T-helper 17 cell (primary cell): ENCODE measurements at places on chromosomes 7 and 10. TPM values are rescaled to one million over a fixed set of nuclear protein-coding genes. Genes with fewer than 3 reads are reported as not detected.

DNA sequence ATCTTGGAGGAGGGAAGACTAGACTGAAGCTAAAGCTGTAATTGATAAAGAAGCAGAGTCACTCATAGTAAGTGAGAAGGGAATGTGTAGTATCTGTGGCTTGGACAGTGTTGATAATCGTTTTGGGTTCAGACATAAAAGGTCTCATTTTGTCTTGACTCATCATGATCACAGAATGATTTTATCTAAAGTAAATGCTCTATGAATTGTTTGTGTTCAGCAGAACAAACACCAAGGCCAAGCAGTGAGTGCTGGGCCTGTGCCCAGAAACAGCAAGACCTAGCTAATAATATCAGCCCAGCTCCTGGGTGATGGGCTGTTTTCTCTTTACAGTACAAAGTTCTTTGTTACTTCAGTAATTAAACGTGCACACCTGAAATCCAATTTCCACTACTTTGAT is 26.7 kb upstream of the CD36 start:
- DNase-seq, result no peak

DNA sequence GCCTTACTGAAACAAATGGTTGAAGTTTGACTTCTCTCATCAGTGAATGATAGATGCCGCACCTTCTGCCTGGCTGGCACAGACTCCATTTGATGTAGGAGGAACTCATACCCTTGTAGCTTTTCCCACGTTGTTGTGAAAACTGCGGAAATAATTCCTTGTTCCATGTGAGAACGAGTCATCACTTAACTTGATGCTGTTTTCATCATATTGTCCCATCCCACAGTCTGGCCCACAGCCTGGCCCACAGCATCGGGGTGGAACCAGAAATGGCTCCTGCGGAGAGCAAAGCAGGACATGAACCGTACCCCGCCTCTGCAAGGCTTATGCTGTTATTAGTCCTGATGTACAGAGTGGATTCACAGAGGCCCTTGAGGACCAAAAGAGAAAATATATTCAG is 587.0 kb downstream of the SDK1 start:
- no peak for DNase-seq

GRCh38 chr10:118027397-118027796 is 19.3 kb downstream of the RAB11FIP2 start:
- no peak for DNase-seq

GRCh38 chr10:84333864-84334451 is 5.6 kb downstream of the CCSER2 start:
- DNase-seq, result peak; percentile 23

GRCh38 chr7:155282671-155283070 is 15.0 kb upstream of the INSIG1 start:
- no peak for DNase-seq

GRCh38 chr7:28200598-28200997 is 20.0 kb upstream of the JAZF1 start:
- DNase-seq, result no peak

DNA sequence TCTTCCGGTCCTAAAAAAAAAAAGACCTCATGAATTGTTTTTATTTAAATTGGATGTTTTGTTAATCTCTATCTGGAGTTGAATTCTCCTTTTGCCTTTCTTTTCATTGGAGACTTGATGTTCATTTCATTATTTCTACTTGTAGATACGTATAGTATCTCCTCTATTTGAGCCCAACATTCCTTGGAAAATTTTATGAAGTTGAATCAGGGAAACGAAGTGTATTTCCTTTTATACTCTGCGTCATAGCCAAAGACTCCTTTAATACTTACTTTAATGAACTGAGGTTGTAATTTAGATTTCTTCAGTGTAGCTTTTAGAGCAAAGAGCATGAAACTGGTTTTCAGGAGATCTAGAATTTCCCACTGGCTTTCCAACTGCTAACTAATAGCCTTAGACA is 132.4 kb downstream of the KIAA1217 start:
- DNase-seq, result no peak

DNA sequence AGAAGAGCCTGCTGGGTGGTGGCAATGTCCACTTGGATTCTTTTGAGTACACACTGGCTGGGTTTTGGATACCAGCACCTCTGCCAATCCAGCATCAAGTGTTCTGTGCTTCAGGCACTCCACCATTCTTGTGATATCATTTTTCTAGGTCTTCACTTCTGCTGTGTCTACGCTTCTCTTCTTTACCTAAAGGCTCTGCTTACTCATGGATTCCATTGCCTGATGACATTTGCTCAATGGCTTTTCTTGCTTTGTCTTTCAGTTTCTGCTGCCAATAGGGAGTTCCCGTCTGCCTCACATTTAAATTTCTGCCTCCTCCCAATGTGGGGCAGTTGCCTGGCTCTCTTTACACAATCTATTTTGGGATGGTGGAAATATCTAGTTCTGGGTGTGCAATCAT is 12.7 kb upstream of the PAPSS2 start:
- no peak for DNase-seq

DNA sequence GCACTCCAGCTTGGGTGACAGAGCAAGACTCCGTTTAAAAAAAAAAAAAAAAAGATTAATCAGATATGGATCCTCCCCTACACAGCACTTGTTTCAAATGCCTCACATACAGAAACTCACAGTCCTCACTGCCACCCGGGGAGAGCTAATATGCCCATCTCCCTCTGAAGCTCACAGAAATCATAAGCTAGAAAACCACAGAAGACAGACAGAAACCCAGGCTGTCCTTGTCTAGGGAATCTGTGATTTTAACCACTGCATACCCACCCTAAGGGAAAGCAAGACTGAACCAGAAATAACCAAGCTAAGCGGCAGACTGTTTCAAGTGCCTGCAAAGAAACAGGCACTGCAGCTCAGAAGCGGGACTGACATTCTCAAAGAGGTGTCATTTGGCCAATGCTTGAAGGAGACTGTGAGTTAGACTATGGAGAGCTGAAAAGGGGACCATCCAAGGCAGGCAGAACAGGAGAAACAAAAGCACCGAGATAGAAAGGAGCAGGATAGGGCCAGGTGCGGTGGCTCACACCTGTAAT is 37.6 kb downstream of the SLC37A3 start:
- no peak for DNase-seq

DNA sequence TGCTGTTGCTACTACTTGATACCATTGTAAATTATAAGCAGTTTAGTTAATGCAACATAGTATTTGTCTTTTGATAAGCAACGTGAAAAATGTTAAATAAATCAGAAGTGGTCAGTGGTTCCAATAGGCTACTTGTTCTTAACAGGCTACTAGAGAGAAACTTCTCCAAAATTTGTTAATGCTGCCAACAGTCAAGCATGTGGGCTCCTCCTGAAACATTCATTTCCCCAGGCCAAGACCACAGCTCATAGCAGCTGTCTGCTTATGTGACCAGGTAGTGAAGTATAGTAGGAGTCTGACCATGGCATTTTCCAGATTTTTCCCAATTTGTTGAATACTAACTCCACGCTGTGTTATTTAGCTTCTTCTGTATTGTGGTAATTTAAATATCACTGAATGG is 81.0 kb downstream of the CYP51A1 start:
- no peak for DNase-seq

- no peak for DNase-seq
These were observed 1012.8 kb downstream of the LRMDA start for GRCh38 chr10:76444034-76444800.

- no peak for DNase-seq
These were observed 48.6 kb upstream of the DLG5 start for GRCh38 chr10:77975086-77975666.

GRCh38 chr7:132557489-132558044 is 18.7 kb downstream of the PLXNA4 start:
- DNase-seq, result no peak

- DNase-seq, result no peak
These were observed 38.9 kb downstream of the TMEM229A start for GRCh38 chr7:123993996-123994395.

GRCh38 chr10:36574207-36574606 is 551.2 kb upstream of the ANKRD30A start:
- DNase-seq, result no peak

- no peak for DNase-seq
These were observed 145.5 kb downstream of the TRIL start for GRCh38 chr7:28812616-28813015.

DNA sequence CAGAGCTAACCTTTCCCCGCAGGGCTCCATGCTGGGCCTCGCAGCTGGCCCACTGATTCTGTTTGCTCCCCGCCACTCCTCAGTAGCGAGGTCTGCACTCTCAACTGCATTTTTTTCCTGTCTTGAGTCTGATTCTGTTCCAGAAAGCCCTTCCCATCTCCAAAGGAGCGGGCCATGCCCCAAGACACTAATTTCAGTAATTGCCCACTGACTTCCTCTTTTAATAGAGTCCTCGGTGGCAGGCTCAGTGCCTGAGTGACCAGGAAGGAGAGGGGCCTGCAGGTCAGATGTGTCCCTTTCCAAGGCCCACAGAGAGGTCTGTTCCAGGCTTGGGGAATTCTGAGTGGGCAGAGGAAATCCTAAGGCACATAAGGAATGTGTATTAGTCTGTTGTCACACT is 77.4 kb downstream of the ADCY1 start:
- DNase-seq, result no peak

- DNase-seq, result no peak
These were observed 4.6 kb upstream of the NOM1 start for GRCh38 chr7:156944876-156945275.

DNA sequence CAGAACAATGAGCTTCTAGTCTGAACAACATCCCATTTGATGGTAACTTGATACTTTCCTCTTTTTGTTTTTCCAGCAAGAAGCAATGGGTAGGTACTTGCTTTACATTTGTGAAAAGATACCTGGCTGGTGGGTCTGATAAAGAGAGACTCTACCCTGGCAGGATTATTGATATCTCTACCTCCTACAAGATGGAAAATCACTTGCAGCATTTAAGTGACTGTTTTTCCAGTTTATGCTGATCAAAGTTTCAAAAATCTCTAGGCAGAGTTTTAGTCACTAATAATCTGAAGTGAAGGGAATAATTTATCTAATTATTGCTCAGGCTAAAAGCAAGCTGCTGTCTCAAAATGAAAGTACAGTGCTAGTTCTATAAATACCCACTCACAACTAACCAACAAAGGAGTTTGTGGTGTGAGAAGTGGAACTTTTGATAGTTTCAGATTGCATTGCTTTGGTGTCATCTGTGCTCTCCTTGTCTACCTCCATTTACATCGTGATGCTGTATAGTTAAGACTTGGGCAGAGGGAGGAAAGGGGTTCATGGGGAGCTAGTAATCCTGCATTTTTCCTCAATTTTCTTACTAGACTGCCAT is 86.0 kb upstream of the ANKRD1 start:
- DNase-seq, result no peak

DNA sequence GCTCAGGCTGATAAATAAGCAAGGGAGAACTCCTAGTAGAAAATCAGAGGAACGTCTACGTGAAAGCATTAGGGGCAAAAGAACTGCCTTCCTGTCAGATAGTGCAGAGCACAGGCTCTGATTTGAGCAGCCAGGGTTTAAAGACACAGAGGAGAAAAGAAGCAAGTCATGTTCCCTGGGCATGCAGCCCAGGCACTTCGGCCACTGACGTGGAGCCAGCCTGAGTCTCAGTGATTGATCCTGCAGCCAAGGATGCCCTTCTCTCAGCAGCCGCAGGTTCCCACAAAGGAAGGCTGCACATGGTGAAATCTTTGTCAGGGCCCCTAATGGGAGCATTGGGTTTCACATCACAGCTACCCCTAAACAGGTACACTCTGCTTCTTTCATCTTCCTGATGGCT is 161.7 kb upstream of the HPS1 start:
- DNase-seq, result no peak

DNA sequence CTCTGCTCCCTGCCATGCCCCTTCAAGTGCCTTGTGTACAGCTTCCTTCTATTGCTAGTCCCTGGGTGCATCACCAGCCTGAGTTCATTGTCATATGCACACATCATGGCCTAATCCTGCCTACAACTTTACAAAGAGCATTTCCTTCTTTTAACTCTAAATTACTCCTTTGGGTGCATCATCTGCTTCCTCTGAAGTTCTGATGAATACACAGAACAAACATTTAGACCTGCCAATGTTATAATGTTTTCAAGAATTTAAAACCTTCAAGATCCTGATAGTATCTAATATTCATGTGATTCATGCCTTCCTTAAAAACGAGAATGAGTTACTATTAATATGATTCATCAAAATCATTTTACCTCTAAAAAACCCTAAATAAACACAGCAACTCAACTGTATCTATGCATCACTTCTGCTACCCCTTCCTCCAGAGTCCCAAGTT is 357.1 kb downstream of the MAGI2 start:
- DNase-seq, result no peak

- no peak for DNase-seq
These were observed 127.8 kb upstream of the CDK6 start for GRCh38 chr7:92964141-92964540.

- DNase-seq, result no peak
These were observed 13.2 kb upstream of the PWWP2B start for GRCh38 chr10:132383751-132384196.

- no peak for DNase-seq
These were observed 43.8 kb downstream of the ITIH5 start for GRCh38 chr10:7622969-7623368.

DNA sequence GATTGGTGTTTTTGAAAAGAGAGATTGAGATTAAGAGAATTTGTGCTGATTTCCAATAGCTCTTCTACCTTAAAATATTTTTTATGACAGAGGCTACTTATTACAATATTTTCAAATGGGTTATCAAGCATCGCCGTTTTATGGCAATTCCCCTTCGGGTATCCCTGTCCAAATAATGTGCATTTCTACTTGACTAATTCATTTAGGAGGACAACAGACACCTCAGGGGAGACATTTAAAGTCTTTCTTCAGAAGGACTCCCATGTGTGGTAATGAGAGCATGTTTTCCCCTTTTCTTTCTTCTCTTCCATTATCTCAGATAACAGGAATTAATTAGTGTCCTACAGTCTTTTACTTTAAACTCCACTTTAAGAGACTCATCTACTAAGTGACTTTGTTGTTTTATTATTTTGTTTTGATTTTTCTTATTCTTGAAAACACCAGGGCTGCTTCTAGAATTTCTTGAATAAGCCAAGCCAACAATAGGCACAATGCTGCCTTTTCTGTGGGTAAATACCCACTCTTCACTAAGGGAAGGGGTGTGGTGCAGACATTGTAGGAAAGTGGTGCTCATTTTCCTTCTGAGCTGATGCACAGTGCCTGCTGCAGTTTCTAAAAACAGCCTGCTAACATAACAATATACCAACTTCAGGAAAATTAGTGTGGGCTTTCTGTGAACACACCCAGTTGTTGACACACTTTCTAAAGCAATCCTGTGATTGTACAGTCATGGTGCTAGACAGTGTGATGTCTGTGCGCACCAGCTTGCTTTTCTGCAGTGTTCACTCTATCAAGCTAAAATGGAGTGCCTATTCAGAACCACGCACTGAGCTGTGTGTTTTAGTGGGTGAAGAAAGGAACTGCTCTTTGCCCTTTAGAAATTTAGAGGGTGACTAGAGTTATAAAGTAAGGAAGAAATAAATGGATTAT is 597.7 kb downstream of the NRG3 start:
- DNase-seq, result no peak

GRCh38 chr7:57769958-57770357 is 320.0 kb downstream of the ZNF716 start:
- DNase-seq, result no peak

- DNase-seq, result no peak
These were observed 64.1 kb upstream of the MPP7 start for GRCh38 chr10:28366994-28367393.

DEPP1 gene
- 0.27 TPM for total RNA-seq

GSTO2 gene
- total RNA-seq, result 1.1 TPM

GJC3 gene
- not detected for total RNA-seq

TMEM273 gene
- total RNA-seq, result 39.6 TPM

TES gene
- total RNA-seq, result 108 TPM

MTURN gene
- 25.1 TPM for total RNA-seq

DLX5 gene
- total RNA-seq, result not detected
